CD4-positive, alpha-beta T cell treated with Interleukin-10 for 1 hour (primary cell): ENCODE measurements at places on chromosomes 3 and 15.
A peak's percentile ranks its signal among the peaks of the same experiment; 100 is the strongest.

DNA sequence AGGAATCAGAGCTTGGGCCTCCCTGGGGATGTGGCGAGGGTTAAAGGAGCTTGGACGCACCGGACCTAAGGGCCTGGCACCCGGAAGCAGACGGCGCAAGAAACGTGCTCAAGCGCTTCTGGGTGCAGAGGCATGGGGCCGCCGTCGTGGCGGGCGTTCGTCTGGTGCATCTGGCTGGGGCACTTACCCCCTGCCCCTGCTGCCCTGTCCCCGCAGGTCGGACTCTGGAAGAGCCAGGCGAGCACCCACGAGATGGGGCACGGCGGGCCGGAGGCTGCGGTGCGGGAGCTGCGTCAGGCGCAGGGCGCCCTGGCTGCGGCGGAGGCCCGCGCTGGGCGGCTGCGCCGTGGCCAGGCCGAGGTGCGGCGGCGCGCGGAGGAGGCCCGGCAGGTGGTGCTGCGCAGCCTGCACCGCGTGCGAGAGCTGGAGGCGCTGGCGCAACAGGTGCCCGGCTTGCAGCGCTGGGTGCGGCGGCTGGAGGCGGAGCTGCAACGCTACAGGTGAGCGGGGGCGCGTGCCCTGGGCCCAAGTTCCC lies 2.5 kb downstream of the EFCC1 start:
- peak; percentile 58 for DNase-seq

DNA sequence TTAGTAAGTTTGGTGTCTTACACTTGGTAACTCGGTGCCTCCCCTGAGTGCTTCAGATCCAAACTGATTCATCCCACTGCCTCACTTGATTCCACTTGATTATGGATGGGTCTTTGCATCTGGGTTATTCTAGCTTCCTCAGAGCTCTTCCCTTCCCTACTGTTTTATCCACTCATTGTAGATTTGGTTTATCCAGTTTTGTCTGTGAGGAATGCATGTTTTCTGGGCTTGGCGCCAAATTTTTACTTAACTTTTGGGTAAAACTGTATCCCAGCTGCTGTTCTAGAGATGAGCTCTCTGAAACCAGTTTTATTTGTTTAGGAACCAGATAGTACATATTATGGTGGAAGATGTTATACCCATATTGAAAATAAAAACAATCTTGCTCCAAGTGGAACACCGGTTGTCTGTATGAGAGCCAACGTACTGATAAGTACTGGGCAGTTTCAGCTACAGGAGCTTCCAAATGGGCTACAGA lies 20.9 kb downstream of the RAD54L2 start:
- no peak for DNase-seq

GRCh38 chr15:66848116-66848515 lies 146.1 kb downstream of the SMAD6 start:
- DNase-seq, result no peak

DNA sequence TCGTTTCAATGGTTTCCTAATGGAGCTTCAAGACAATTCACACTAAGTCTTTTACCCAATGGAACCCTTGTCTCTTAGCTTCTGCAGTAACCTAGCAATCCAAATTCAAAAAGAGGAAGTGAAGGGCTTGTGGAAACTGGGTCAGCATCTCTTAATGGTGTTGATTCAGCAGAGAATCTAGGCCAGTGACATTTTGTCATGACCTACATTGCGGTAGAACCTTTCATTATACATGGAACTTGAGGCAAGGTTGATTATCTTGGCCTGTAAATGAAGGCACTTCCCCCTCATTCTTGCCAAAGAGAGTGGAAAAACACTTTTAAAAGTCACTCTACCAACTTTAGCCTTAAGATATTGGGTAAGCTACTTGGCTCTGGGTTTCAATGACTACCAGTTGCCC lies 42.8 kb downstream of the C2CD4B start:
- DNase-seq, result peak; percentile 52

DNA sequence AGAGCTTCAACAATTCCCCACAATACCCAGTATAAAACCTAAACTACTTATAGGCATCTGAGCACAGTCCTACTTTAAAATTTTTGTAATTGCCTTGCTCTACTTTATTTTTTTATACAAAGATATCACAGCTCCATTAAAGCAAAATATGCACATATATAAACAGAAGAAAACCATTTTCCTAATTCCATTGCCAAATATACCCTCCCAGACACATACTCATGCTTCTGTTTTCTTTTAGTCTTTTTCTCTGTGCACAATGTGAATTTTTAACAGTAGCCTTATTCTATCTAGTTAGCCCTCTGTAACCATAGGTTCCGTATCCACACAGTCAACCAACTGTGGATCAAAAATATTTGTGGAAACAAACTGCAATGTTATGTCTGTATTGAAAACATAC lies 260.5 kb downstream of the SCAPER start:
- DNase-seq, result no peak
